Stimulated activated memory B cell treated with anti-CD40 and anti-IgM and Interleukin-4, amounts not matched to agents 10 μg/mL and 1 μg/mL and 100 μg/mL, for 72 hours (primary cell): ENCODE measurements at places on chromosomes 16 and 17.

- peak; percentile 70 for ATAC-seq
Observed at GRCh38 chr17:8849311-8850041, 18.0 kb downstream of the PIK3R6 start.

DNA sequence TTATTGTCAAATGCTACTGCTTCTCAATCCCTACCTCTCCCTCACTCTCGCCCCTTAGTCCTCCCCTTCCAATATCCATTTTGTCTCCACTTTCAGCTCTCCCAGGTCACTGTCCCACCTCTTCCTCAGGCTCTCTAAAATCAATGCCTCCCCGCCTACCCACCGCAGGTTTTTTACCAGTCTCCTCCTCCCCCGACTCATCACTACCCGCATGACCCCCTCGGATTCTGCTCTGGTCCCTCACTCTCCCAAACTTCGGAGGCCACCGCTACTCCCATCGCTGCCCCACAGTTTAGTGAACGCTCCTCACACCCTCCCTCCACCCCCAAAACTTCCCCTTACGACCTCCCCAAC is 513 bp downstream of the CRLF3 start:
- peak; percentile 18 for ATAC-seq

DNA sequence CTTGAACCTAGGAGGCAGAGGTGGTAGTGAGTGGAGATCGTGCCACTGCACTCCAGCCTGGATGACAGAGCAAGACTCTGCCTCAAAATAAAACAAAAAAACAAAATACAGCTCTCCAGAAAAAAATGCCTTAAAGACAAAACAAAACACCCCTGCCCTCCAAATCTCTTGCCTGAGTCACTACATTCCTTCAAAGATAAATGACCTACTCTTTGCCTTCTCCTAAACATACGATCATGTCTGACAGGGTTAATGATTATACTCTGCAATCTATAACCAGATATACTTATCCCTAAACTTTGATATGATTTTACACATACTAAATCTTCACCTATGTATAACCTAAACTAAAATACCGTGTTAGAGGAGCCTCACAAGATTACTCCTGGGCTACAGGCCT is 1.4 kb upstream of the SETD6 start:
- no peak for ATAC-seq

DNA sequence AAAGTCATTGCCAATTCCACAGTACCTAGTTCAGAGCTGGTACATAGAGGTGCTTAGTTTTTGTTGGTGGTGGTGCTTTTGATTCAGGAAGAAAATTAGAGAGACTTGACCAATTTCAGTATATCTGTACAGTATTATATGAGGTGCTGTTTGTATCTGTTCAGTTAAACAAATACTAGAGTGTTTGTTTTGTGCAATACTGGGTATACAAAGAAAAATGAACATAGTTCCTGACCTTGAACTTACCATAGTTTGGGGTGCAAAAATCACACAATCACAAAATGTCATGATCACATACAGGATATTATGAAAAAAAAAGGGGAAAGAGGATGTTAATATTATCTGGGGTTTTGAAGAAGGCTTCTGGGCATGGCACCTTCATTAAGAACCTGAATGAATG is 39.8 kb upstream of the GOT2 start:
- no peak for ATAC-seq

- ATAC-seq = no peak
Observed at GRCh38 chr17:40519089-40519775, 17.8 kb upstream of the TNS4 start.

DNA sequence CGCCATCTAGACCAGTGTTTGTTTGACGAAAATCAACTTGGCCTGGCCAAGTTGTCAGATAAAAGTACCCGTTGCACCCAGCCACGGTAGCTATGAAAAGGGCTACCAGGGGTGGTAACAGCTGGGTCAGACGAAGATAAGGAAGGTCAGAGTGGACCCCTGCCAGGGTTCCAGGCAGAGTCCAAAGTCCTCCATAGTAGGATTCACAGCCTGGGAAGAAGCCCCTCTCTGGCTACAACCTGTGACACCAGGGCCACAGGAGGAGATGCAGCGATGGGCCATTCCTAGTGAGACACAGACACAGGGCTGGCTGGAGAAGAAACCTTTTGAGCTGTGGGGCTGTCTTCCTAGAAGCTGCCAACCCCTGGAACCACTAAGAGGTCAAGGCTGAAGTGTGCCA is 39.3 kb downstream of the MEAK7 start:
- no peak for ATAC-seq

DNA sequence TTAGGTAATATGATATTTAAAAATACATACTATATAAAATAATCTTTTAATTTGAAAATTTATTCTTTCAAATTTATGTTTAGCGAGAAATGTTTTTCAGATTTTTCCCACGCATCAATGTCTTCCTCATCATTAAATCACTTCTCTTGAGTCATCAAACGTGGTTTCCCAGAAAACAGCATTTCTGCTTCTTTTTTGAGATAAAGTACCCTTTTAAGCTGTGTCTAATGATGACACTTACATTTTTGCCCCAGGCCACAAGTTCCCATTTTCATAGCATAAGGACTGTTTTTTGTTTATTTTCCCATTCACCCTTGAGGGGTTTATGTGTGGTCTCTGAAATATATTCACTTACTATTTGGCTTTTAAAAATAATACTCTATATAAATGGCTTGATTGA is 139.0 kb upstream of the HS3ST3A1 start:
- ATAC-seq = no peak

GRCh38 chr17:15124746-15125145 is 140.4 kb downstream of the PMP22 start:
- ATAC-seq = no peak

GRCh38 chr16:5065813-5066212 is at the start of gene C16orf89:
TSS of gene C16orf89 (minus strand) at chr16:5065956. CDS start at chr16:5065908, 48 bp downstream.
- no peak for ATAC-seq

GRCh38 chr16:74073456-74073855 is 223.2 kb upstream of the PSMD7 start:
- no peak for ATAC-seq

DNA sequence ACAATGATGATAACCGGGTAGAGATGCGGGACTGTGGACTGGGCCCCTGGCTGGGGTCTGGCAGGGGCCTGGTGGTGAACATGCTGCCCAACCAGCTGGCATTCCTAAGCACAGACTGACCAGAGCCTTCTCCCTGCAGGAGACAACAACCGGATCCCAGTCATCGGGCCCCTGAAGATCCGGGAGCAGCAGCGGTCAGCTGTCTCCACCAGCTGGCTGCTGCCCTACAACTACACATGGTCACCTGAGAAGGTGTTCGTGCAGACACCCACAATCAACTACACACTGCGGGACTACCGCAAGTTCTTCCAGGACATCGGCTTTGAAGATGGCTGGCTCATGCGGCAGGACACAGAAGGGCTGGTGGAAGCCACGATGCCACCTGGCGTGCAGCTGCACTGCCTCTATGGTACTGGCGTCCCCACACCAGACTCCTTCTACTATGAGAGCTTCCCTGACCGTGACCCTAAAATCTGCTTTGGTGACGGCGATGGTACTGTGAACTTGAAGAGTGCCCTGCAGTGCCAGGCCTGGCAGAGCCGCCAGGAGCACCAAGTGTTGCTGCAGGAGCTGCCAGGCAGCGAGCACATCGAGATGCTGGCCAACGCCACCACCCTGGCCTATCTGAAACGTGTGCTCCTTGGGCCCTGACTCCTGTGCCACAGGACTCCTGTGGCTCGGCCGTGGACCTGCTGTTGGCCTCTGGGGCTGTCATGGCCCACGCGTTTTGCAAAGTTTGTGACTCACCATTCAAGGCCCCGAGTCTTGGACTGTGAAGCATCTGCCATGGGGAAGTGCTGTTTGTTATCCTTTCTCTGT is 5.1 kb upstream of the SLC7A6 start:
- ATAC-seq = no peak

- ATAC-seq = no peak
Observed at GRCh38 chr17:69468207-69468606, 53.7 kb downstream of the MAP2K6 start.
